ENCODE measurements at places on chromosomes 7 and 10. TPM values are rescaled to one million over a fixed set of nuclear protein-coding genes. Genes with fewer than 3 reads are reported as not detected.

The TMEM140 gene
- 17.9 TPM for polyA plus RNA-seq

The CYP2C8 gene
- 0.06 TPM for polyA plus RNA-seq

The TAS2R3 gene
- polyA plus RNA-seq: 0.08 TPM

The LMOD2 gene
- not detected for polyA plus RNA-seq

The SYCE1 gene
- polyA plus RNA-seq: not detected

The SPDYE5 gene
- not detected for polyA plus RNA-seq

The ZNF680 gene
- 1.0 TPM for polyA plus RNA-seq

The ZP3 gene
- 3.0 TPM for polyA plus RNA-seq

The SPDYE6 gene
- polyA plus RNA-seq: not detected

The EIF5AL1 gene
- polyA plus RNA-seq: 0.73 TPM

The ASB15 gene
- polyA plus RNA-seq: not detected

The PPP1R3C gene
- 2.0 TPM for polyA plus RNA-seq

The PLAU gene
- polyA plus RNA-seq: 22.0 TPM
